ENCODE measurements at places on chromosomes 2 and 18.
A peak's percentile ranks its signal among the peaks of the same experiment; 100 is the strongest.

GRCh38 chr2:105443617-105444598, 45.1 kb upstream of the FHL2 start:
- peak; percentile 36 for DNase-seq

- peak; percentile 43 for DNase-seq
Measured at GRCh38 chr2:98944775-98945174, 8.8 kb upstream of the CRACDL start.

GRCh38 chr18:31101183-31102024, 817 bp downstream of the DSC2 start:
- no peak for DNase-seq

GRCh38 chr2:74327627-74328026, 15.6 kb downstream of the SLC4A5 start:
- no peak for DNase-seq

DNA sequence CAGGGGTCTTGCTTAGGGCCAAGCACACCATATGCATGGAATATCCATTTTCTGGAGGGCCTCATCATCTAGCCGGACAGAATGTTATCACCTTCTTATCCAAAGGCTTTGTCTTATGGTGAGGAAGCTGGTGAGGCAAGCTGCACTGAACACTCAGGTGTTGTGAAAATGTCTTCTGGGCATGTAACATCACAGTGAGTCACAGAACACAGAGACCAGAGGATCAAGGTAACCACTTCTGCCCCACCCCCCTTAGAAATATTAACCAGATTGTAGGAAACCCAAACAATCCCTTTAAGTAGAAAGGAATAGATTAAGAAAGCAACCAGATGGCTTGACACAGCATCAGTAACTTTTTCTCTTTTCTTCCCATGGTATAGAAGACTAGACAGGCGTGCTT, 51.1 kb downstream of the MYO5B start:
- DNase-seq: no peak

DNA sequence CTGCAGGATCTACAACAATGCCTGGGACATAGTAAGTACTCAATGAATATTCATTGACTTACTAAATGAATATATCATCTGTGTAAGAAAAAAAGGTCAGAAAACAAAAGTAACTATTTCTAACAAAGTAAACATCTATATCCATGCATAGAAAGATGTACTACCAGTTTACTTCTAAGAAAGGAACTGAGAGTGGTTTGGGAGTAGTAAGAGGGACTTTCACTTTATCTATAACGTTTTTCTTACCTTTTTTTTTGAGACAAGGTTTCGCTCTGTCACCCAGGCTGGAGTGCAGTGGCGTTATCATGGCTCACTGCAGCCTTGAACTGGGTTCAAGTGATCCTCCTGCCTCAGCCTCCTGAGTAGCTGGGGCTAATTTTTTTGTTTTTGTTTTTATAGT, 25.7 kb downstream of the DHX57 start:
- no peak for DNase-seq

DNA sequence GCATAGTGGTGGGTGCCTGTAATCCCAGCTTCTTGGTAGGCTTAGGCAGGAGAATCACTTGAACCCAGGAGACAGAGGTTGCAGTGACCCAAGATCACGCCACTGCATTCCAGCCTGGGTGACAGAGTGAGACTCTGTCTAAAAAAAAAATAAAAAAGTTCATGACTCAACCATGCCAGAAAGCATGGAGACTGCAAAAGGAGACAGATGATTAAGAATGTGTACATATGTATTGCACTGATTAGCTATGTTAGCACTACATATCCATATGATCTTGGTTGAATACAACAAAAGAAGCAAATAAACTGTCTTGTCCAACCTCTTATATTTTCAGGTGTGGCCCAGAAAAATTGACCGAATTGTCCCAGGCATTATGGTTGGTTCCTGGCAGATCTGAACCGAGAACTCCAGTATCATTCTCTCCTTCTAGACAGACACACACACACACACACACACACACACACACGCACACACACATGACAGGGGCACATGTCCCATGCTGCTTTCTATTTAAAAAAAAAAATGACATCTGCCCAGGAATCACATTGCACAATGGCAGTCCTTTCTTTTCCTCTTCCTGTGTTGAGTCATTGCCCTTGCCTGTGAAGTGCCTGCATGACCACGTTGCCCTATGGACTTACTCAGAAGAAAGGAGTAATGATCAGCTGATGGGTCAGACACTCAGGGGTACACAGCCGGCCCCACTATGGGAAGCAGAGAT, 65.6 kb downstream of the MYCN start:
- no peak for DNase-seq

DNA sequence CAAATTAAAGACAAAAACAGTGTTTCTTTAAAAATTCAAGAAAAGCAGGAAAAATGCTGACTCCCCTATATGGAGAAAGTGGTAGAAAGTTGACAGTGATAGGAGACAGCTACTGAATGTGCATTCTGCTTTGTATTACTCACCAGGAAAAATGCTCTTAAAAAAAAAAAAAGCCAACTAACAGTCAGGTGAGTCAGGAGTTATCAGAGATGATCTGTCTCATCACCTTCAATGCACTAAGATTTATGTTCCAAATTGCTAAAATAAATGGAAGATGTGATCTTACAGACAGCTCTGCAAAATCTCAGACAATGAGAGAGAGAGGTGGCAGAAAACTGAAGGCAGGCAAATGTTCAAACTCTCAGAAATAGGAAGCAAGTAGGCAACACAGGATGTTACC, 47.6 kb upstream of the ZNF521 start:
- peak; percentile 7 for DNase-seq

DNA sequence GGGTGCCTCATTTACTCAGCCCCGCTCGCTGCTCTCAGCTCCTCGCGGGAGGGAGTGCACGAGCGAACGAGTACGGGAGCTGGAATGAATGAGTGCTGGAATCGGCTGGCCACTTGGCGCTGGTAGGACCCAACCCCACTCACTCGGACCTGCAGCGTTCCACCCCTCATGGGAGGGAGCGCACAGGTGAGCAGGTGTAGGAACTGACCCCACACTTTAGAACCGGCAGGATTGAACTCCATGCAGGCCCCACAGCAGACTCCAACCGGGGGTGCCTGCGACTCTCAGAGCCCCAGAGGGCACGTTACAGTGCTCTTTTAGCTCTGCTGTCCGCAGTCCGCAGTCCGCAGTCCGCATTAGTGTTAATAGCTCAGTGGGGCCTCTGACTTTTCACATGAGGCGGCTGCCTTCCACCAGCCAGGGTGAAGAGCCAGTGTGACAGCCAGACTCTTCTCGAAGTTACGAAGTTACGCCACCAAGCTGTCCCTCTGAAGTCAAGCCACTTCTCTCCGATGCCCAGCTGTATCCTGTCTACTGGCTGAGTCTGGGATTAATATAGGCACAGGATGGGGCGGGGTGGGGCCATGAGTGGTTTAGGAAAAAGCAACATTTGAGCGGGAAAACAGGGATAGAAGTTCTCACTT, 102.7 kb upstream of the ARHGAP15 start:
- DNase-seq: no peak

GRCh38 chr2:112010751-112011150, 44.3 kb upstream of the TMEM87B start:
- DNase-seq: no peak

DNA sequence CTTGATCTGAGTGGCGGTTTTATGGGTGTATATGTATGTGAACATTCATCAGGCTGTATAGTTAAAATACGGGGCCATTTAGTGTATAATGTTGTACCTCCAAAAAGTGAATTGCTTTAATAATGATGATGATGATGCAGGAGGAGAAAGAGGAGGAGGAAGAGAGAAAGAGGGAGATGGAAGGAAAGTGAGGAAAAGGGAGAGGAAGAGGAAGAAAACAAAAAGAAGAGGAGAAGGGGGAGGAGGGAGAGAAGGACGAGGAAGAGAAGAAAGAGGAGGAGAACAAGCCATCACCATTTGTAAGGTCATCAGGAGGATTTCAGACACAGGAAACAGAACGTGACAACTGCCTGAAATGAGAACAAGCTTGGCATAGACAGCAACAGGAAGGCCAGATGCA, 168.4 kb upstream of the NCKAP5 start:
- no peak for DNase-seq

DNA sequence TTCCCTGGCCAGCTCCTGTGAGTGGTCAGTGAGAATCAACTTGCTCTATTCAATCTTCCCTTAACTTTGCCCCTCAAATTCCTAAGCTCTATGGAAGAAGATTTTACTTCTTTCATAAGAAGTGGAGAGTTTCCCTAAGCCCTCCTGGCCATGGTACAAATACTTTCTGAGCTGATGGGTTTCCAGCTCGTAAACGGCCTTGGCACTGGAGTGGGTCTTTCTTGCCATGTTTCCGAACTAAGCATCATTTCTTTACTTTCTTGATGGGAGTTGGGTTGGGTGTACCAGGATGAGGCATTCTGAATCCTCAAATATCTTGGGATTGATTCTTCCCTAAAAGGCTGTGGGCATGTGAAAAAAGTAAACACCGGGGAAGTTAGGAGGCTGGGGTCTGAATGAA, 72.5 kb downstream of the ACKR3 start:
- no peak for DNase-seq

- no peak for DNase-seq
Measured at GRCh38 chr2:29062371-29062770, 12.0 kb downstream of the PCARE start.

- no peak for DNase-seq
Measured at GRCh38 chr2:83234246-83234645, 1224.8 kb downstream of the SUCLG1 start.

GRCh38 chr18:70232261-70232660, 26.8 kb upstream of the RTTN start:
- no peak for DNase-seq

DNA sequence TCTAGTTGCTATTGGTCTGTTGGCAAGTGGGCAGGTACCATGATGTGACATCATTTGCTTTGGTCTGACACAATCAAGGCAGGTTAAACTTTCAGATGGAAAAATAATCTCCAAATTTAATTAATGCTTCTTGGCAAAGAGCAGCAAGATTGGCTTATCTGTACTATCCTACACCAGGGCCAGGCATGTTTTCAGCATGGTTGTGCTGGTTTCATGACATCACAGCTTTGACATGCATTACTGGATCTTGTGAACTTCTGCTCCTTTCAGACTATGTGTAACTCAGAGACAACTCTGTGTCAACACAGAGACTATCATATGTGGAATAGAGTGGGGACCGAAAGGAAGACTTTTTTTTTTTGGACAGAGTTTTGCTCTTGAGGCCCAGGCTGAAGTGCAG, 520.5 kb downstream of the TDRD15 start:
- peak; percentile 26 for DNase-seq

GRCh38 chr18:62458346-62458745, 64.5 kb upstream of the ZCCHC2 start:
- no peak for DNase-seq

DNA sequence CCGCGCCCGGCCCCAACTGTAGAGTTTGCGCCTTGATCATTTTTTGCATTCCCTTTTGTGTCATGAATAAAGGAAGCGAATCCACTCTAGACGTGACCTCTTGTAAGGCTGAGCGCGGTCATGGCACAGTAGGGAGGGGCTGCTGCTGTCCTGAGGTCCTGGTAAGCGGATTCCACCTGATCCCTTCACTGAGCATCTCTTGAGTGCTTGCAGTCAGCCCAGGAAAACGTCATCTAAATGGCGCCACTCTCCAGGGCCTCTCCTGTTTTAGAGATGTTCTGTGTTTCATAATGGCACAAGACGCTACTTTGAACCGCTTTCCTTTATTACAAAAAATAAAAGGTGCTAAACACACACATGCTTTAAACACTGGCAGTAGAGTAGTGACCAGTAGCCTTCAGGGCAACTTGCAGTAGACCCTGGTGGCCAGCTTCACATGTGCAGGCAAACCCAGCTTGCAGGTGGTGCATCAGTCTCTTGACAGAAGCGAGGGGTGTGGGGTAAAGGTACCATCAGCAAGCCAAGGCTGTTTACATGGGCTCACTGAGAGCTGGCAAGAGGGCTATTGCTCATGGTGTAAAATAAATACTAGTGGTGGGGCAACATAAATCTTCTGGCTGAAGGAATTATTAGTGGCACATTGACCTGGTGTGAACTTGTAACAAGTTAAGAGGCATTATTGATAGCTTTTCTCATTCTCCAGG, 43.0 kb upstream of the ACKR3 start:
- no peak for DNase-seq

DNA sequence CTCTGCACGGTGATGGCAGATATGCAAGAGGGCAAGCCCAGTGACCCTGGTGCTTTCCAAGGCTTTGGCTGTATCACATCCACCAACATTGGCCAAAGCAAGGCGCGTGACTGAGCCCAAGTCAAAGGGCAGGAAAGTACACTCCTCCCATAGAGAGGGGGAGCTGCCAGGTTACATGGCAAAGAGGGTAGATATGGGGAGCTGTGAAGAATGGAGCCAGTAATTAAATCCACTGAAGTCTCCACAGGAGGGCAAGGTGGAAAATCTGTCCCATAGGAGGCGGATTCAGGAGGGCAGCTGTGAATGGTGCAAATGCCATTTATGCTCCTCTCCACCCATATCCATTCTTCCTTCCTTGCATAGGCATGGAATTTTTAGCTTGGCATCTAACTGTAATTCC, 44.6 kb upstream of the THOC1 start:
- no peak for DNase-seq

DNA sequence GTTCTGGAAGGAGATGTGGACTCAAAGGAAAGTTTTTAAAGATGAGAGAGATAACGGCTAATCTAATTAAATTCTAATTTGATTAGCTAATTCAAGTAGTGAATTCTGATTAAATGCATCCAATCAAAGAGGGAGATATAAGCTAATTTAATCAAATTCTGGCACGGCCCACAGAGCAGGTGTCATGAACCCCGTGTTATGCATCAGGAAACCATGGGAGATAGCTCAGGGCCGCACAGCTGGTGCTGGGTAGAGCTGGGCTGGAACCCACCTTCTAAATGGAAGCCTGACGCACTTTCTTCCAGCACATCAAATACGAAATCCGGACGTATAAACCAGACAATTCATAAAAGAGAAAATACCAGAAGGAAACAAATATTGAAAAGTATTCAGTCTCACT, 57.2 kb downstream of the GREB1 start:
- no peak for DNase-seq

- DNase-seq: peak; percentile 11
Measured at GRCh38 chr2:175624785-175625184, 377.3 kb downstream of the LNPK start.

GRCh38 chr2:120396861-120397811, 51.2 kb downstream of the INHBB start:
- DNase-seq: peak; percentile 88

DNA sequence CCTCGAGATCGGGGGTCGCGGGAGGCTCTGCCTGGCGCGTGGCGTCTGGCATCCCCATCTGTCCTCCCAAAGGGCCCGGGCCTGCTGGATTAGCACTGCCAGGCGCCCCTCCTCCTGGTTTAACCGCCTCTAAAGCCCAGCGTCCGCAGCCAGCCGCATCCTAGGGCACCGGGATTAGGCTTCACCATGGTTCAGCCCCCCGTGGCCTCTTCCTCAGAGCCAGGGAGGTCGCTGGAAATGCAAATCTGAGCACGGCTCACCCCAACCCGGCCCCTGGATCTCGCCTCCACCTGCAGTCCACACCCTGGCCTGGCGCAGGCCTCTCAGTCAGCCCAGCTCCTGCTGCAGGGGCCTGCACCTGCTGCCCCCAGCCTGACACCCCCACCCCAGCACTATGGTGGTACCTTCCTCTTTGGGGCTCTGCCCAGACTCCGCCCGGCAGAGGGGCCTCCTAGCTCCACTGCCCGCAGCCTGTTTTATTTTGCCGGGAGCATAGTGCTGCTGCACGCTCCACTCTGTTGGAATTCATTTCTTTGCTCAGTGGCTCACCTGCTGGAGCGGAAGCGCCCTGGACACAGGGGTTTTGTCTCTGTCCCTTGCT, 13.2 kb downstream of the PRELID3A start:
- no peak for DNase-seq
